ENCODE measurements at places on chromosomes 16 and 17.

DNA sequence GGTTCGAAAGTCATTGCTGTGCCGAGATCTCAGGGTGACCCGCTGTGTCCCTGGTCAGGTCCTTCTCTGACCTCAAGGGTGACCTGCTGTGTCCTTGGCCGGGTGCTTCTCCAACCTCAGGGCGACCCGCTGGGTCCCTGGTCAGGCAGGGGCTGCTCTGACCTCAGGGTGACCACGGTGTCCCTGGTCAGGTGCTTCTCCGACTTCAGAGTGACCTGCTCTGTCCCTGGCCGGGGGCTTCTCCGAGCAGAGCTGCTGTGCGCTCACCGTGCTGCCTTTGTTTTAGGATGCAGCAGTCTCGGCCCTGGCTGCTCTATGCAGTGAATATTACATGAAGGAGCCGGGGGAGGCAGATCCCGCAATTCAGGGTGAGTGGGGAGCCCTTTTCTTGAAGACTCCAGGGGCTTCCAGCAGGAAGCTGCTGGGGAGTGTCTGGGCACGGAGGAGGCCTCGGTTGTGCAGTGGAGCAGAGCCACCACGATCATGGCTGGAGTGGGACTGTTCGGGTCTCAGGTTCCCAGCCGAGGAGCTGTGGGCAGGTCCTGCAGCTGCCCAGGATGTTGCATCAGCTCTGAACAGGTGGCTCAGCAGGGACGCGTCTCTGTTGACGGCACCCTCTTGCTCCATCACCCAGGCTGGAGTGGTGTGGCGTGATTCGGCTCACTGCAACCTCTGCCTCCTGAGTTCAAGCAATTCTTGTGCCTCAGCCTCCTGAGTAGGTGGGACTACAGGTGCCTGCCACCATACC, 83.7 kb upstream of the ZNF750 start:
- no peak for DNase-seq

- no peak for DNase-seq
Measured at GRCh38 chr17:55689672-55690071, 33.0 kb downstream of the TMEM100 start.

DNA sequence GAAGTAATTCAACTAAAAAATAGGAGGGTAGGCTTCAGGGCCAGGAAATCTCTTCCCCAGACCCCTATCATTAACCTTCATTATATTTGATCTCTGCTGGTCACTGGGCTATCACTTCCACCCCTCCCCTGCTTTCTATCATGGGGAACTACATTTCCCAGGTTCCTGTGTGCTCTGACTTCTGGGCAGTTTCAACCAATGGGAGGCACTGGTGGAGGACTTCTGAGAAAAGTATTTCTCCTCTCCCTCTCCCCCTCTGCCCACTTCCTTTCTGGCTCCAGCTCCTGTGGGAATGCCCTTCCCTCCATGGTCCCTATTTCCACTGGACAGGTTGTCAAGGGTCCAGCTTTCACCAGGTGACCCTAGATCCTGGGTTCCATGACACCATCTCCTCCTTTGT, 364.4 kb downstream of the C16orf95 start:
- DNase-seq: no peak

DNA sequence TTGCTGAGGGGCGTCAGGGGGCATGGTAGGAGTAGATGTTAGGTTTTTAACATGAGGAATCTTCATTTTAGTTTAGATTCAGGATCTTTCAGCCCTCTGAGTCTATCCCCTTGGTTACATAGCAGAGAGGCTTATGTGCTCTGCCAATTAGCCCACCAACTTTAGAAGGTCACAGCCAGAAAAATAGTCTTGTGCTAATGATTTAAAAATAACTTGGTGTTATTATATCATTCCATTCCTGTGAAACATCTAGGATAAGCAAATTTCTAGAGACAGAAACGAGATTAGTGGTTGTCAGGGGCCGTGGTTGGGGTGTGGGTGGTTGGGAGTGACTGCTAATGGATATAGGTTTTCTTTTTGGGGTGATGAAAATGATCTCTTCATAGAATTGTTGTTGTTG, 183.7 kb downstream of the SNX29 start:
- no peak for DNase-seq

DNA sequence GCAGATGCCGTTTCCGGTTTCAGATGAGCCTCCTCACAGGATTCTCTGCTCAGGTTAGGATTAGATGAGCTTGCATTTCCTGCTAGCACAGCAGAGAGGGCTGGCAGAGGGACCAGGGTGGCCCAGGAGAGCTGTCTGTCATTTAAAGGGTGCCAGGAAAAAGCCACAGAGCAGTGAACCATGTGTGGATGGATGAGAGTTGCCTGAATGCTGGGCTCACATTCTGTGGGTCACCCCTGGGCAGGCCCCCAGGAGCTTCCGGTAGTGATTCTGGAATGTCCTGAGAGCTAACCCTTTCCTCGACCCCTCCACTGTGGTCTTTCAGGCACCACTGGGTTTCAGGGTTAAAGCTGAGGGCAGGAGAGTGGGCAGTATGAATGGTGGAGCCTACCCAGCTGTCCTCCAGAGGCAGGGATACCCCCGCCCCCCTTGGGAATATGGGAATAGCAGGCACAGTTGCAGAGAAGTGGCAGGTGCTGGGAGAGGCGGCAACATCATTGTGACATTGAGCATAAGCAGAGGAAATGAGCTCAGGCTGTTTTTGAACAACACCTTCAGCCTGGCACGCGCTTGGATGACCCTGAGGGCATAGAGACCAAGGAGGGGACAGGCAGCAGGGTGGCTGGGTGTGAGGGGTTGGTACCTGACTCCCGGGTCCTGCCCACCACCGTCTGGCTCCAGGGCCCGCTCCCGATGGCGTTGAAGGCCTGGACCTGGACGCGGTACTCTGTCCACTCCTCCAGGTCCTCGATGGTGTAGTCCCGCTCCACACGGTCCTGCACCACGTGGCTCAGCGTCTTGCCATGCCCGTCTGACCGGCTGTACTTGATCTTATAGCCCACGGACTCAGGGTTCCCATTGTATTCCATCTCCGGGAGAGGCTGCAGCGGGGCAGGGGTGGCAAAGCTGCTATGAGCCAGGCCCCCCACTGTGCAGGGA, 83.0 kb upstream of the CDC42EP4 start:
- no peak for DNase-seq

DNA sequence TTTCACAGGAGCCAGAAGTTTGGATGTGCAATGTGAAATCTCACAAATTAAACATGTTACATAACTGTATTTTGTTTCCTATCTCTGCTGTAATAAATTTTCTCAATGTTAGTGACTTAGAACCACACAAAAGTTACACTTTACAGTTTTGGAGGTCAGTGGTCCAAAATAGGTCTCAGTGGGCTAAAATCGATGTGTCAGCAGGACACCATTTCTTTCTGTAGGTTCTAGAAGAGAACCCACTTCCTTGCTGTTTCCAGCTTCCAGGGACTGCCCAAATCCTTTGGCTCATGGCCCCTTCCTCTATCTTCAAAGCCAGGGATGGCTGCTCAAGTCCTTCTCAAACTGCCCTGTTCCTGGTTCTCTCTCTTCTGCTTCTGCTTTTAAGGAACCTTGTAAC, 252.7 kb downstream of the WWOX start:
- DNase-seq: no peak

Data from stimulated activated CD8-positive, alpha-beta memory T cell treated with anti-CD3 and anti-CD28 coated beads, Interleukin-7, amount 100 ng/mL, for 1 hour (primary cell).